ENCODE measurements at places on chromosomes 1 and 21.

- no peak for DNase-seq
These were observed 45.6 kb upstream of the RGS2 start for GRCh38 chr1:192763243-192763642.

- DNase-seq, result peak; percentile 85
These were observed 26.1 kb downstream of the UBE2T start for GRCh38 chr1:202315576-202316168.

GRCh38 chr1:238214449-238214848 is 323.7 kb upstream of the ZP4 start:
- DNase-seq, result no peak

GRCh38 chr21:42316891-42317290 is 1.7 kb upstream of the TFF3 start:
- DNase-seq, result no peak

GRCh38 chr1:9875636-9876000 is 34.5 kb downstream of the CTNNBIP1 start:
- DNase-seq, result no peak

GRCh38 chr1:154857441-154858215 is 12.5 kb downstream of the KCNN3 start:
- DNase-seq, result no peak

DNA sequence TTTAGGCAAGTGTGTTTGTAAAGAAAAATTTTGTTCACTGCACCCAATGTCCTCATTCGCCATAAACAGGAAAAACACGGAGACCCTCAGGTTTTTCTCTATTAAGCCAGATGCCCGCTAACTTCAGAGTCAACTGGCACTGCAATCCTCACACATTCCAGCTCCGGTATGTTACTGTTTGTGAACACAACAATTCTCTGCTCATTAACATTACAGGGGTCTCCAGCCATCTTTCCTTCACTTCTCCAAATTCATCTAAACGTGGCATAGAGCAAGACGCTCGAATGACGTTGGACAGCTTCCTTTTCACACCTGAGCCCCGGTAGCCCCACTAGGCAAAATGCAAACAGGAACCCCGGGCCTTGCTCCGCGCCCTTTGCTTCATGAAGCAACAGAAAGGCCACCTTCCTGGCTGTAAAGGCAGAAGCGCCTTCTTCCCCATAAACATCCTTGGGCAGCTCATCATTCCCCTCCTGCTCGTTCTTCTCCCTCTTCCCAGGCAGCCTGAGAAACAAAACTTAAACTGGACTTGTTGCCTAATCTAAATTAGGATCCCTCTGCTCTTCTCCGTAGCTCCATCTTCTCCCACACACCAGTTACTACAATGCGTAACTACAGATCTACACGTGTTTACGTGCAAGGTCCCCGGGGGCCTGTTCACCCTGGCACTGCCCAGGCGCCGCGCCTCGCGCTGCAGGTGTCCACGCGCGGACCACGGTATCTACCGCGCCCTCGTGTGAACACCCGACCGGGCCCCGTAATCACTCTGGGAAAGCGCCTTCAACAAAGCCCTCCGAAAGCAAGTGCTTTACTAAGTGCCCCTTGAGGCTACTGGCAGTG is 1.2 kb downstream of the LBR start:
- DNase-seq, result peak; percentile 63

GRCh38 chr1:66940981-66941380 is 16.2 kb downstream of the MIER1 start:
- DNase-seq, result no peak

DNA sequence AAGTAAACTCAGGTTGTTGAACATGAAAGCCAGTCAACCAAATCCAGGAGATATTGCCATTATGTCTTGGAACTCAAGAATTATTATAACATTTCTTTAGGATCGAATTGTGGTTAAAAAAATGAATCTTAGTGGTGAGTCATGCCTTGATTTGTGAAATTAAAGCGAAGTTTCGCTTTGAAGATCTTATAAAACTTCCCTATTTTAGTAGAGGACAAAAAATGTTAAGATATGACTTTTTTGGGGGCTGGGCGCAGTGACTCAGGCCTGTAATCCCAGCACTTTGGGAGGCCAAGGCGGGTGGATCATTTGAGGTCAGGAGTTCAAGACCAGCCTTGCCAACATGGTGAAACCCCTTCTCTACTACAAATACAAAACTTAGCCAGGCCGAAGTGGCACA is 39.5 kb upstream of the PTBP2 start:
- no peak for DNase-seq

DNA sequence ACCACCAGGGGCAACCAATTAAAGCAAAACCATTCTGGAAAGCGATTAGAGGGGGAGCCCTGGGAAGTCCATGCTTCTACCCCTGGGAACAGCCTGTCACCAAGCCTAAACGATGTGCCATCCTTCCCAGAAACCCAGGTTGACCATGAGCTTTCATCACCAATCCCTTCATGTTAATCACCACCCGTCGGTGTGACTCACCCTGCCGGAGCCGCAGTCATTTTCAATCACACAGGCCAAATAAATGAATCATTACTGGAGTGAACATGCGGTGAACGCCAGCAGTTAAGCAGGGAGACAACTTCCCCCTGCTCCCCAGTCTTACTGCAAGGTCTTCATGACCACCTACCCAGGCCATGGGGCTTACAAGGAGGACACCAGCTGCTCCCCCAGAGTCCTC is 308.8 kb downstream of the AJAP1 start:
- no peak for DNase-seq

DNA sequence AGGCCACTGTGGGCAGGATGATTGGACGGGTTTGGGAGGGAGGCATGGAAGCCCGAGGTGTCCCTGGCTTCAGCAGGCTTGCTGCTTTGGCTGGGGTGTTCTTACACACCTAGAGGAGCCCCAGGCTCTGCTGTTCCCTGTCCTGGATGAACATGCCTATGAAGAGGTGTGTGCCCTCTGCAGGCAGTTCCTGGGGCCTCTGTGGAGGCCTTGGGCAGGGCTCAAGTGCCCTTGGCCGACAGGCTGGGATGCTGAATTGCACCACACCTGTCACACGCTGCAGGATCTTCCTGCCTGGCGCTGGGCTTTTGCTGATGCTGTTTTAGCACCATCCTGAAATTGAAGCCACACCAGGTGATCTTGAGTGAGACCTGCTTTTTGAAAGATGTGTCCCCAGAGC is 415.0 kb upstream of the VAMP3 start:
- DNase-seq, result no peak

DNA sequence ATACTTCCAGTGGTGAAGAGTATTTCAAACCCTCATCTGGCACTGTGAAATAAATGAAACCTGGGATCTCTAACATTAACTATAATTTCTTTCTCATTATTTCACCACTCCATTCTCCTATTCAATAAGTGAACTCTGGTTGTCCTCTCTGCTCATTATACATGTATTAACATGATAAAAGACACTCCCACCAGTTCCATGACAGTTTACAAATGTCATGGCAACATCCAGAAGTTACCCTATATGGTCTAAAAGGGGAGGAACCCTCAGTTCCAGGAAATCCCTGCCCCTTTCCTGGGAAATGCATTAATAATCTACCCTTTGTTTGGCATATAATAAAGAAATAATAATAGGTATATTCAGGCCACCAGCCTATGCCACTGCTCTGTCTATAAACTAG is 62.7 kb upstream of the BRINP3 start:
- DNase-seq, result no peak

GRCh38 chr1:94597701-94598100 is 56.1 kb upstream of the F3 start:
- DNase-seq, result no peak

DNA sequence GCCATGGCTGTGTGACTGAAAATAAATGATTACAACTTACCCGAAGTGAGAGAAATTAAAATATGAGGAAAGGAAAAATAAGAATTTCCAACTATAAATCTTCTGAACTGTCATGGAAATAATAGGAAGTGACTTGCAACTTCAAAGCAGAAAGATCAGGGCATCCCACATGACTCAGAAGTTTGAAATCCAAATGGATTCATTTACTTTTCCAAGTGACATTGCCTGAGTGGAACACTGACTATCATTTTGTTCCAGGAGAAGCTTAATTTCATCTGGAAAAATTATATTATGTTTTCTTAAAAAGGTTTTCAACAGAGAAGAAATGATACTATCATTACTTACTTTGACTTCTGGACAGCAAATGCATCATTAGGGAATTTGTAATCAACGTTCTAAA is 110.8 kb downstream of the GREM2 start:
- no peak for DNase-seq

DNA sequence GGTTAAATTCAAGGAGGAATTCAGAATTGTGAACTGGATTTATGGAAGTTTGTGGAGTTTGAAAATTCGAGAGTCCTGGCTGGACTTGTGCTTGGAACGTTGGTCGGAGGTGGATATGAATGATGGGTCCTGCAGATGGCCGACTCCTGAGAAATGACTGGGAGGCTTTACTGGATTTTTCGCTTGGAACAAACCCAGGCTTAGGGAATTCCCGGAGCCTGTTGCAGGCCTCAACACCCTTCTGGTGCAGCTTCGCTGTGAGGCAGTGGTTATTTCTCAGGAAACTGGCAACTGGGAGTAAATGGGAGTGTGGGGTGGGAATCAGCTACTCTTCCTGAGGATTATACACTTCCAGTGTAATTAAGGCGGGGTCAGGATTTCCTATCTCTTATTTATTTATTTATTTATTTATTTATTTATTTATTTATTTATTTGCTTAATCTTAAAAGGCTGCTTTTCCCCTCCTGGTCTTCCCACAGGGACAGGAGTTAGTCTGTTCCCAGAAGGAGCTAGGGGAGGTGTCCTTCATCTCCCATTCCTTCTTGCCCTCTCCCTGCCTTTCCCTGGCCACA is 21.1 kb downstream of the MAPKAPK2 start:
- no peak for DNase-seq

Data from MM.1S (cell line).